Testis (tissue), 5 donors: ENCODE measurements at places on chromosomes 13 and 19. TPM values are rescaled to one million over a fixed set of nuclear protein-coding genes. Genes with fewer than 3 reads are reported as not detected.

ZNF665 gene
- total RNA-seq: 7.6 TPM

CEACAM19 gene
- 9.9 TPM for total RNA-seq

CD70 gene
- total RNA-seq: 1.0 TPM

ZNF570 gene
- 14.6 TPM for total RNA-seq

GSX1 gene
- total RNA-seq: not detected

SEMA6B gene
- total RNA-seq: 4.2 TPM

MIA gene
- 2.4 TPM for total RNA-seq

PTPRS gene
- total RNA-seq: 138 TPM

RFPL4AL1 gene
- total RNA-seq: not detected

RAVER1 gene
- total RNA-seq: 49.6 TPM

ZNF534 gene
- 3.7 TPM for total RNA-seq

MYPOP gene
- 9.4 TPM for total RNA-seq

RFPL4A gene
- 0.31 TPM for total RNA-seq

CGB8 gene
- total RNA-seq: 0.43 TPM
